ENCODE measurements at places on chromosomes 6 and 20. TPM values are rescaled to one million over a fixed set of nuclear protein-coding genes. Genes with fewer than 3 reads are reported as not detected.

GRCh38 chr20:56801971-56802755, 173.1 kb downstream of the TFAP2C start:
- H3K27me3 ChIP-seq = no peaks in the 10 kb centered on the region

GRCh38 chr20:59159493-59160376, 3.9 kb upstream of the ZNF831 start:
- peak overlapping the region; percentile 100 for H3K27ac ChIP-seq
- peaks cover 61% of the 10 kb centered on the region for H3K4me1 ChIP-seq
- DNase-seq = no peak
- no peaks in the 10 kb centered on the region for H3K27me3 ChIP-seq

LPA gene
- not detected for total RNA-seq

GINM1 gene
- 18.3 TPM for total RNA-seq

RPL7L1 gene
- total RNA-seq = 73.9 TPM

SLC35F1 gene
- total RNA-seq = not detected

Data from T-helper 17 cell (primary cell).